Renal cortical epithelial cell (primary cell): ENCODE measurements at places on chromosomes 3 and 15.
A peak's percentile ranks its signal among the peaks of the same experiment; 100 is the strongest.

GRCh38 chr3:134353831-134354611 is 20.2 kb downstream of the AMOTL2 start:
- peak; percentile 77 for DNase-seq

DNA sequence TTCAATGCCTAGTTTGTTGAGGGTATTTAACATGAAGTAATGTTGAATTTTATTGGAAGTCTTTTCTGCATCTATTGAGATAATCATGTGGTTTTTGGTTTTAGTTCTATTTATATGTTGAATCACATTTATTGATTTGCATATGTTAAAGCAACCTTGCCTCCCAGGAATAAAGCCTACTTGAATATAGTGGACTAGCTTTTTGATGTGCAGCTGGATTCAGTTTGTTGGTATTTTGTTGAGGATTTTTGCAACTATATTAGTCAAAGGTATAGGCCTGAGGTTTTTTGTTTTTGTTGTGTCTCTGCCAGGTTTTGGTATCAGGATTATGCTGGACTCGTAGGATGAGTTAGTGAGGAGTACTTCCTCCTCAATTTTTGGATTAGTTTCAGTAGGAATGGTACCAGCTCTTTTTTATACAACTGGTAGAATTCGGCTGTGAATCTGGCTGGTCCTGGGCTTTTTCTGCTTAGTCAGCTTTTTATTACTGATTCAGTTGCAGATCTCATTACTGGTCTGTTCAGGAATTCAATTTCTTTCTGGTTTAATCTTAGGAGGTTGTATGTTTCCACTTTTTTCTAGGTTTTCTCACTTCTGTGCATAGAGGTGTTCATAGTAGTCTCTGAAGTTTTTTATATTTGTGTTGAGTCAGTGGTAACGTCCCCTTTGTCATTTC is 209.8 kb upstream of the RBMS3 start:
- DNase-seq, result no peak

- peak; percentile 65 for DNase-seq
These were observed 31.2 kb upstream of the MYO5C start for GRCh38 chr15:52326756-52327155.

- peak; percentile 7 for DNase-seq
These were observed 205.6 kb downstream of the VGLL3 start for GRCh38 chr3:86785386-86785785.

DNA sequence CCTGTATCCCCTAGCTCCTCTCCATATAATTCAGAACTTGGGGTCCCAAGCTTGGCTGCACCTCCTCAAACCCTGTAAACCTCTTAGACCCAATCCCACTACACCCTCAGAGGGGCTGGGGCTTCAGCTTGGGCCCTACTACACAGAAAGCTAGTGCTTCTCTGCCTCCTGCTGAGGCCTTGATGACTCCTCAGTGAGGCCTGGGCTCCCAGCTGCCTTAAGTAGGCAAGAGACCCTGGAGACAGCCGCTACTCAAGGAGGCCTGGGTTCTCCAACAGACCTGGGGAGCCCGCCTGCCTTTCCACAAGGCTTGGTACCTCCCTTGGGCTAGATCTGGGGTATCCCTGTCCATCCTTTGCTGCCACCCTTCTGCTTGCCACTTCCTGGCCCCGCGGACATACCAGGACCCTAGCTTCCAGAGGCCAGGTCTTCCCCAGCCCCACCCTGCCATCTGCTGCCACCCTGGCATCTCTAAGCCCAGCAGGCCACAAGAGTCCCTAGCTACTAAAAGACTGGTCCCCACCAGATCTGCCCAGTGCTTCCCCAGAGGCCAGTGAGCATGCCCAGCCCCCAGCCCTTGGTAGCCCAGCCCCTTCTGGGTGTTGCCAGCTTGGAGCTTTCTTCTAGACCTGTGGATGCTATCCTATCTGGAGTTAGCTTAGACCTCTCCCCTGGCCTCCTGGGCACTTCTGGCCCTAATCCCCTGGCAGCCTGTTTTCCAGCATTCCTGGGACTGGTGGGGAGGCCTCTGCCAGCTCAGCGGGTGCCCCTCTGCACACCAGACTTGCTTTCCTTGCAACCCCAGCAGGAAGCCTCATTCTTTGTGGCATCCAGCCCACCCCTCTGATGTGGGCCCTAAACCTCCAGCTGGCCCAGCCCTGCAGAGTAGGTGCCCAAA is 13.7 kb downstream of the C15orf39 start:
- no peak for DNase-seq

DNA sequence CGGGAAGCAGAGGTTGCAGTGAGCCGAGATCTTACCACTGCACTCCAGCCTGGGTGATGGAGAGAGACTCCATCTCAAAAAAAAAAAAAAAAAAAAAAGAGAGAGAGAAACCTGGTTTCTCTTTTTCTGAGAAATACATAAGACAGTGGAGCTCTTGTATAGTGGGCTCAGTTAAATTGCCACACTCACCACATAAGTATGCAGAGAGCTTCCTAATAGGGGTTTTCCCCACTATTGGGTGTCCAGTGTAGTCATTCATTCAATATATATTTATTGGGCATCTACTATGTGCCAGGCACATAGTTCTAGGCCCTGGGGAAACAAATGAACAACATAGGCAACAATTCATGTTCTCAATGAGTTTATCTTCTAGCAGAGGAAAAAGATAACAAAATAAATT is 48.9 kb upstream of the FMN1 start:
- DNase-seq, result peak; percentile 81

GRCh38 chr15:71444032-71444810 is 328.9 kb downstream of the THSD4 start:
- no peak for DNase-seq
